BJ (cell line): ENCODE measurements at places on chromosomes 1 and 21.

- DNase-seq, result no peak
Measured at GRCh38 chr1:235971020-235971419, 93.9 kb downstream of the NID1 start.

DNA sequence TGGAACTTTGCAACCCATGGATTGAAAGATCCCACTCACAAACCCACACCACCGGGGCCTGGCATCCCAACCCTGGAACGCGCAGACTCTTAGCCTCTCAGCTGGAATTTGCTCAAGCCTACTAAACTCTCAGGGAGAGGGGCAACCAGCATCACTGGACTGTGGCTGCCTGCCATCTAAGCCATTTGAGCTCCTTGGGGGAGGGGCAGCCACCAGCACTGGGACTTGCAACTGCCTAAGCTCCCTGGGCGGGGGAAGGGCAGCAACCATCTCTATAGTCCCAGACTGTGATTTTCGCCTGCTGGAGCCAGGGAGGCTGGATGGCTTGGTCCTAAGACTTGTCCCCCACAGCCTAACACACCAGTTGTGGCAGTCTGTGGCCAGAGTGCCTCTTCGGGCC lies 122.3 kb downstream of the SNX7 start:
- DNase-seq, result no peak

- no peak for DNase-seq
Measured at GRCh38 chr1:218466341-218467010, 121.3 kb downstream of the TGFB2 start.

DNA sequence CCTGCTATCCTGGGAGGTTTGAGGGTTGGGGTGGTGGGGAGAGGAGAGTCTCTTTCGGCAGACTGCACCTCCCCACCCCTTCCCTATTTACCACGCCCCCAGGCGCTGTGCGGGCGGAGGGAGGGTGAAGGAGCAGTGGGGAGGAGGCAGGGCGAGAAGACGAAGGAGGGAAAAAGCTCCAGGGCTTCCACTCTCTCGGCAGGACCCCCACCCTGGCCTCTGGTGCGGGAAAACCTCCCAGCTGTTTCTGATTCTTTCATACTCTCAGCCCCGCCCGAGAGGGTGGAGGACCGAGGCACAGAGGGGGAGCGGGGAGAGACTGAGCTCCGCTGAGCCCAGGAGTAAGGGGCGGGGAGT lies 866 bp upstream of the WNT2B start:
- DNase-seq, result no peak

GRCh38 chr1:25617625-25618432 lies 1.2 kb downstream of the MAN1C1 start:
- no peak for DNase-seq

GRCh38 chr1:25050165-25050564 lies 120.1 kb upstream of the RUNX3 start:
- no peak for DNase-seq

DNA sequence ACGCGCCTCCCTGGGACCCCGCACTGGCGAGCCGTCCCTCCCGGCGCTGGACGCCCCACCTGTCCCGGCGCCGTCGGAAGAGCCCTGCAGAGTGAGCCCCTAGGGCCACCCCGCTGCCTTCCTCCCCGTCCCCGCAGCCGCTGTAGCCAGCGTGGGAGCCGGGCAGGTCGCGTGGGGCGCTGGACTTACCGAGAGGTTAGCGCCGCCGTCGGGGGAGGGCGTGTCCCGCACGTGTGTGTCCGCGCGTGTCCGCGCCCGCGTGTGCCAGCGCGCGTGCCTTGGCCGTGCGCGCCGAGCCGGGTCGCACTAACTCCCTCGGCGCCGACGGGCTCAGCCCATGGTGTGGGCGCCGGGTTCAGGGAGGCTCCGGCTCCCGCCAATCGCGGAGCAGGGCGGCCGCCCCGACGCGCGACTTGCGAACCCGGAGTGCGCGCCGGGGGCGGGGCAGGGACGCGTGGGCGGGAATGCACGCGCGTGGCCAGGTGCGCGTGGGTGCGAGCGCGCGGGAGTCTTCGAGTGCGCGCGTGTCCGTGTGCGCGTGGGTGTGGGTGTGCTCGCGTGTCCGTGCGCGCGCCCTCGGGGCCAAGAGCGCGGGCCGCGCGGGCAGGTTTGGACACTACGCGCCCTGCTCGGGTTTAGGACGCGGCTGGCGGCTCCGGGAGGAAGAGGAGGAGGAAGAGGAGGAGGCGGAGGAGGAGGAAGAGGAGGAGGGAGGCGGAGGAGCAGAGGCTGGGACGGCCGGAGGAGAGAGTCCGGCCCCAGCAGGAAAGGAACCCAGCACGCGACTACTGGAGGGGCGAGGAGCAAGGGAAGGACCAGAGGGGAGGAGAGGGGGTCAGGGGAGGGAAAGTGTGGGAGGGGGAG lies 145.2 kb upstream of the ETS2 start:
- DNase-seq, result no peak

DNA sequence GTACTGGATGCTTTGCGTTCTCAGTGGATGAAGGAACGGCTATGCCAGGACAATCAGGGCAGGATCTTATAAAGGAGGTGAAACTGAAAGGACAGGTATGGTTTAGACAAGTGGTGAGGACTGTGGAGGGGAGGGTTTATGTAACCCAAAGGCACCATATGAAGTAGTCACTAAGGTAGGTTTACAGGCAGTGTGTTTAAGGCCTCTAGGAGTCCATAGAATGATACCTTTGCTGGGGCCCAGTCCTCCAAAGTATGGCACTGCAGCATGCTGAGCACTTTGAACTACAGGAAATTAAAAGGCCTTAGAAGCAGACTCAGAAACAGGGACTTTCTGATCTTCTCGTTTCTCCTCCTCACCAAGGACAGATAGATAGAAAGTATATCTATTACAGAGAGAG lies 304.7 kb upstream of the USP25 start:
- DNase-seq, result no peak

GRCh38 chr1:34441259-34442069 lies 264.8 kb downstream of the C1orf94 start:
- DNase-seq, result no peak

- no peak for DNase-seq
Measured at GRCh38 chr1:190119683-190120082, 358.0 kb downstream of the BRINP3 start.
